Tongue (tissue), 3 donors: ENCODE measurements at places on chromosomes 3 and 15. TPM values are rescaled to one million over a fixed set of nuclear protein-coding genes. Genes with fewer than 3 reads are reported as not detected.

- peak; percentile 43 for DNase-seq
Observed at GRCh38 chr3:52532838-52533622, 627 bp downstream of the NT5DC2 start.

GRCh38 chr3:153595186-153595815 is 433.3 kb downstream of the RAP2B start:
- peak; percentile 32 for DNase-seq

DNA sequence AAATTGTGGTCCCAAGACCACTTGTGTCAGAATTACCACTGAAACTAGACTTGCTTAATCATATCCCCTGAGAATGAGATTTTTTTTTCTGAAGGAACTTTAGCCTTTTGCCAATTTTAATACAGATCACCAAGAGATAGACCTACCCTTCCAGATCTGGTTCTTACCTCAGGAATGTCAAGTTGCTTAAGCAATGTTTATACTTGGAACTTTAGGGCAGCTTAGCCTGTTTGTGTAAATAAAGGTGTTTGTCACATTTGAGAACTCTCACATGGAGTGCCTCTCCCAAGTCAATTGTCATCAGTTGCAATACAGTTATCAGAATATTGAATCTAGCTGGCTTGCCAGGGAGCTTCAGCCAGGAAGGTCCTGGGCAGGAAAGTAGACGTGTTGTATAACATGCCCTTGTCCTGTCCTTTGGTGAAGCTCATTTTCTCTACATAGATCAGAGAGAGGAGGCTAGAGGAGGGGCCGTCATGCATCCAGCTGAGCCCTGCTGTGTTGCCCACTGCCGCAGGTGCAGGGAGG is 3.9 kb downstream of the GPD1L start:
- DNase-seq = no peak

GRCh38 chr3:106355873-106356272 is 487.1 kb upstream of the CBLB start:
- DNase-seq = no peak

- no peak for DNase-seq
Observed at GRCh38 chr3:142534543-142534942, 44.0 kb downstream of the ATR start.

DNA sequence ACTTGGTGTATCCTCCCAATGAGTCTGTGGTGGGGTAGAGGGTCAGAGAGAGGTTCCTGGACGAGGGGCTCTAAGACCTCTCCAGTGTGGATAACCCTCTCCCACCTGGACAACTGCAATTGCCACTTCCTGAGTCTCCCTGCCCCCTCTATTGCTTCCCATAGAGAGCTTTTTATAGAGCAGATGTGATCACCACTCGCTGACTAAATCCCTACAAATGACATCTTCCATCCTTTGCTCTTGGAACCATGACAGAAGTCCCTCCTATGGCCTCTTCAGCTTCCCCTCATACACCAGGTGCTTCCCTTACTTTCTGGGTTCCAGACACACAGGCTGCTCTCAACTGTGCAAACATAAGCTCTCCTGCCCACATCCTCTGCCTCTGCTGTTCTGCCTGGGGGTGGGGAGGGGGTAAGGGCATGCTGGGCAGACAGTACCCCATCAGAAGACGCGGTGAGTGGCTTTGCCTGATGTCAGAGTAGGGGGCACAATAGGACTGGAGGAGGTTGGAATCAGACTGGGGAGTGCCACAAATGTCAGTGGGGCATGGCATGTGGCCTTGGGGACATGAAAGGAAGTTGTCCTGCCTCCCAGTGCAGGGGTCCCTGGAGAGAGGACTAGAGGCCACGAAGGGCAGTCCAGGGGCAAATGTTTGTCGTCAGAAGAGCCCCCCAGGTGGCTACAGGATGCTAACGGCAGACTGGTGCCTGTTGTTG is 15.2 kb downstream of the ITIH3 start:
- DNase-seq = peak; percentile 42

DNA sequence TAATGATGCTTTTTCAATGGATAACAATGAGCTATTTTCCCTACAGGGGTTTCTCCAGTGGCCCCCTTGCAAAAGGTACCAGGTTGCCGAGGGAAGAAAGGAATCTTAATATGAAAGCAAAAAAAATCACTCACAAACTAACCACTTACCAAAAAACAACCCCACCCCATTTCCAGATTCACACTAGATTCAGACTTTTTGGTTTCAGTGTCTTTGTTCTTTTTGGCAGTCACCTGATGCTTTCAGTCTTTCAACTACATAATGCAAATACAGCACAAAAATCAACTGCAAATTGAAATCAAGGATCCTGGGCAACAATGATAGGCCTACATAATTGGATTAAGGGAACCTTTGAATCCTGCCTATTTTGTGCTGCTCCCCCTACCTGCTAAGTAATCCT is 71.1 kb upstream of the RAP2B start:
- DNase-seq = no peak

GRCh38 chr3:113537155-113537554 is 4.8 kb downstream of the SIDT1 start:
- no peak for DNase-seq

DNA sequence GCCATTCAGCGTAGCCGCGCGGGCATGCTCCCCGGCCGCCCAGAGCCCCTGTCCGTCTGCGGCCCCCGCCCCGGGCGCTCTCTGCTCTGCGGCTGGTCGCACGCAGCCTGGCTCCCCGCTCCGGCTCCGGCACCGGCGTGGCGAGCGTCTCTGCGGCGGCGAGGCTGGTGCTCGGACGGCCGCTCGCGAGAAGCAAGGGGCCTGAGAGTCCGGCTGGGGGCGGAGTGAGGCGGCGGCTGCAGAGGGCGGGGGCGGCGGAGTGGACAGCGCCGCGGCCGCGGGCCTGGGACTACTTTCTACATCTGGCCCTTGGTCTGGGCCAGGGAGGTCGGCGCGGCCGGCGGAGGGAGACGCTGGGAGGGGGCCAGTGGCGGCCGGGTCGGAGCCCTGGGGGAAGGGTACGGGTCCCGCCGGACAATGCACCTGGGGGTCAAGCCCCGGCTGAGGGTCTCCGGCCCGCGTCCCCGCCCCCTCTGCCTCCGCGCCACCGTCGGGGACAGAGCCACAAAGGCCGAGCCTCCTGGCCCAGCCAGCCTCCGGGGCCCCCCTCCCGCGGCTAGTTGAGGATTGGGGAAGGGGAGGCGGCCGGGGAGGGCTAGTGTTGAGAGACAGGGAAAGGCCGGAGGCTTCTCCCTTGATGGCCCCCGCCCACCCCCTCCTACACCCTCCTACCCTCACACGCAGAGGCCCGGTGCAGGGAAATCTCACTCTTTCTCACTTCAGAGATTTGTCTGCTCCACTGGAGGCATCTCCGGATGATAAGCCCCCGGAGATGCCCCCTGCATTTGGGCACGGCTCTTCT is at the start of gene PRTG:
PRTG (minus strand) TSS at position 226 of the 802 bp plus-strand sequence; CDS start at position 5, 221 bp downstream.
- DNase-seq = peak; percentile 83

DNA sequence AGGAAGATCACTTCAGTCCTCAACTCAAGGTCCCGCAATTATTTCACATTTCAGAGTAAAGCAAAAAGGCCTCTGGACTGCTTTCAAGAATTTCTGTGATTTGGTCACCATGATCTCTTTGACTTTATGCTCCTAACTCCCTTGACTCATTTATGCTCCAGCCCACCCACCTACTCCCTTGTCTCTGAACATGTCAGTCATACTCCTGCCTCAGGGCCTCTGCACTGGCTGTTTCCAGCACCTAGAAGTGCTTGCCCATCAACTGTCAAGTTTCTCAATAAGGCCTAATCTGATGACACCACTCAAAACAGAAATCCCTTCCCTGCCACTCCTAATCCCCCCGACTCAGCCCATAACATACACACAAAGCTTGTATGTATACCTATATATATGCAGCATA is 36.1 kb upstream of the CSPG5 start:
- no peak for DNase-seq

DNA sequence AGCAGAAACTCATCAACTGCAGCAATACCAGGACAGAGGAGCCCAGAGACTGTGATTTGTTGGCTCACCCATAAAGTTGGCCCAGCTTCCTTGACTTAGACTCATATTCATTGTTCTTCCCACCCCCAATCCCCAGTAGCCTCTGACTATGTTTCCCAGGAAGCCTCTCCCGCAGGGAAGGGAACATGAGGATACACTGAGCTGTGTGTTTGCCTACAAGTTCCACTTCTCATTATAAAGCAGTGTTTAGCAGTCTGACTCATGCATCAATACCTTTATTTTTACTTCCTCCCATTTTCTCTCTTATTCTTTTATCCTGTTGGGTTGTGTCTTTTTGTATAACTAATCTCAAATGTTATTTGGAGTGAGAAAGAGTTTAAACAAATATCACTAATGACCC is 111.6 kb upstream of the PHLDB2 start:
- no peak for DNase-seq

DNA sequence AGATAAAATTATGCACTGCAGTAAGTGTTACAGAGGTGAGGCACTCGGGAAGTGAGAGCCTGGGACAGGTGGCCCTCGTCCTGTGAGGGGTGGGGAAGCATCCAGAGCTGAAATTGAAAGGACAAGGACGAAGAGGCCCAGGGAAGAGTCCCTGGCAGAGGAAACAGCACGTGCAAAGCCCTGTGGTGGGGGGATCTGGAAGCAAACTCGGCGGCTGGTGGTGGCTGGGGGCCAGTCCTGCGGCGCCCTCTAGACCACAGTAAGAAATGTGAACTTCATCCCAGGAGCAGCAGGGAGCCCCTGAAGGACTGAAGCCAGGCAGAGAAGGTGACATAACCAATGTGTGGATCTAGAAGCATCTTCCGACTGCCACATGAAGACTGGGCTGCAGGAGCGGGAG is 42.8 kb downstream of the GRIP2 start:
- DNase-seq = no peak

- DNase-seq = peak; percentile 46
Observed at GRCh38 chr3:17412950-17413530, 329.4 kb downstream of the TBC1D5 start.

- no peak for DNase-seq
Observed at GRCh38 chr3:16319307-16319706, 54.3 kb downstream of the OXNAD1 start.

GRCh38 chr3:39911465-39912309 is 102.3 kb downstream of the MYRIP start:
- peak; percentile 22 for DNase-seq

GRCh38 chr3:106746286-106746685 is 631.0 kb upstream of the CCDC54 start:
- no peak for DNase-seq

GRCh38 chr3:113685956-113686721 is 10.3 kb downstream of the USF3 start:
- DNase-seq = no peak

GRCh38 chr3:80753021-80753420 is 985.2 kb upstream of the ROBO1 start:
- DNase-seq = no peak

DNA sequence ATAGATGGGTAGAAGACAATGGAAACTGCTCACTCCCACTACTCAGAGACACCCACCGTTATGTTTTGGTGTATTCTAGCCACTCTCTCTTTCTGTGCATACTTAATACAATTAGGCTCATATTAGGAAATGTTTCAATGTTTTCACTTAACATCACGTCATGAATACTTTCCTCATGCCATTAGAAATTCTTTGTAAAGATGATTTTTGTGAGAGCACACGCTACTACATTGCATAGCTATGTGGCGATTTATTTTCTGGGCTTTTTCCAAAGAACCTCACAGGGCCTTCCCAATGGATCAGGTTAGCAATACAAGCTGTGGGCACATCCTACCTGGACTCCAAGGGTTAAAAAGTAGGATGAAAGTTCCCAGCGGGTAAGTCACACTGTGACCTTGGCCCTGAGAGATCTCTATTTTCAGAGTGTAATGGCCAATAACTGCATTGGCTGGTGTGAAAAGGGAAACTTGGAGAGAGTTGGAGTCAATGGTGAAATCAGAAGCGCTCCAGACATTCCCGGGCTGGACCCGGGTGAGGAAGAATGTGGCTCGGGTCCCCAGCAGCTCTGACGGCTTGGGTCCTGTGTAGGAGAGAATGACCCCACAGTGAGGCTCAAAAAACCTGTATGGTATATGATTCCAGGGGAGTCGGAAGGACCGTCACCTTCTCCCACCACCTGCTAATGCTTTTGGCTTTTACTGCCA is 25.8 kb upstream of the TGM5 start:
- DNase-seq = no peak

DNA sequence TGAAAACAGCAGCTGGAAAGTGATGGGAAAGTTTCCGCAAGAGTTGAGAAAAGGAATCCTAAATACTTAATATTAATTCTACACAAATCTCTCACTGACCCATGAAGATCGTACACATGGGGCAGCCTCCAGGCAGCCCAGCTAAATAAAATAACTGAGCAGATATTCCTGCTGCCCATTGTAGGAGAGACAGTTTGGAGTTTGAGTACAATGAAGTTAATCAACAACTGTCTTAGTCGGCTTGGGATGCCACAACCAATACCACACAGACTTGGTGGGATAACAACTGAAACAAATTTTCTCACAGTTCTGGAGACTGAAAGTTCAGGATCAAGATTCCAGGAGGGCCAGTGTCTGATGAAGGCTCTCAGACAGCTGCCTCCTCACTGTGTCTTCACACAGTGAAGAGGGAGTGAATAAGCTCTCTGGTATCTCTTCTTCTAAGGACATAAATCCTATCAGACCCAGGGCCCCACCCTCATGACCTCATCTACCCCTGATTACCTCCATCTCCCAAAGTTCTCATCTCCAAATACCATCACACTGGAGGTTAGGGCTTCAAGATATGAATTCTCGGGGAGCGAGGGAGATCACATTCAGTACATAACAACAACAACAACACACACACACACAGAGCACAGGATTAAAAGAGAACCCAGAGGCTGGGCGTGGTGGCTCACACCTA is 9.7 kb downstream of the TRPM7 start:
- DNase-seq = peak; percentile 13

GRCh38 chr3:87267953-87268645 is 8.3 kb downstream of the POU1F1 start:
- DNase-seq = no peak

DNA sequence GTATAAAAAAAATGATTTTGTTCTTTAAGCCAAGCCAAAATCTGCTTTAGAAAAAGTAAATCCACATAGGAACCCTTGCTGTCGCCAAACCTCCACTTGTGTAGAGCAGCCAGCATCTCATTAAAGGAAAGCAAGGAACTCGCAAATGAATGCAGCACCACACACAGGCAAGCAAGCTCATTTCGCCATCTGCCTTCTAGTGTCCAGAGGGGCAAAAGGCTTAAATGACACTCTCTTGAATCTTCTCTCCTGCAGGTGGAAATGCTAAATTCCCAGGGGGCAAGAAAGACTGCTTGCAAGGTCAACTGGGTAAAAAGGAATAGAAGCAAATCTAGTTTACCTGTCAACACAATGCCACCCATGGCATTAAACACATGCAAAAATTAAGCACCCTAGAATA is 2.4 kb downstream of the MB21D2 start:
- peak; percentile 61 for DNase-seq

Gene KLF15
- total RNA-seq = 12.1 TPM

Gene FEZF2
- total RNA-seq = not detected

Gene SAMMSON
- 0.41 TPM for total RNA-seq

Gene NDUFB4
- total RNA-seq = 60.2 TPM

Gene TIMP4
- 1.1 TPM for total RNA-seq

Gene GOLGA6D
- total RNA-seq = not detected

Gene SV2B
- total RNA-seq = 4.5 TPM

Gene EPHA3
- total RNA-seq = 65.6 TPM

Gene SPPL2A
- 76.7 TPM for total RNA-seq

Gene EOMES
- total RNA-seq = 0.31 TPM

Gene CHRFAM7A
- 0.92 TPM for total RNA-seq

Gene SPATA12
- total RNA-seq = not detected
